ENCODE measurements at places on chromosomes 16 and 17. TPM values are rescaled to one million over a fixed set of nuclear protein-coding genes. Genes with fewer than 3 reads are reported as not detected.

The HBA1 gene
- 109 TPM for total RNA-seq

The SBK1 gene
- total RNA-seq: 0.58 TPM

The ASGR1 gene
- total RNA-seq: not detected

The ZNF778 gene
- 11.4 TPM for total RNA-seq

The UNC45B gene
- total RNA-seq: not detected

The FBXO39 gene
- 0.22 TPM for total RNA-seq

DNA sequence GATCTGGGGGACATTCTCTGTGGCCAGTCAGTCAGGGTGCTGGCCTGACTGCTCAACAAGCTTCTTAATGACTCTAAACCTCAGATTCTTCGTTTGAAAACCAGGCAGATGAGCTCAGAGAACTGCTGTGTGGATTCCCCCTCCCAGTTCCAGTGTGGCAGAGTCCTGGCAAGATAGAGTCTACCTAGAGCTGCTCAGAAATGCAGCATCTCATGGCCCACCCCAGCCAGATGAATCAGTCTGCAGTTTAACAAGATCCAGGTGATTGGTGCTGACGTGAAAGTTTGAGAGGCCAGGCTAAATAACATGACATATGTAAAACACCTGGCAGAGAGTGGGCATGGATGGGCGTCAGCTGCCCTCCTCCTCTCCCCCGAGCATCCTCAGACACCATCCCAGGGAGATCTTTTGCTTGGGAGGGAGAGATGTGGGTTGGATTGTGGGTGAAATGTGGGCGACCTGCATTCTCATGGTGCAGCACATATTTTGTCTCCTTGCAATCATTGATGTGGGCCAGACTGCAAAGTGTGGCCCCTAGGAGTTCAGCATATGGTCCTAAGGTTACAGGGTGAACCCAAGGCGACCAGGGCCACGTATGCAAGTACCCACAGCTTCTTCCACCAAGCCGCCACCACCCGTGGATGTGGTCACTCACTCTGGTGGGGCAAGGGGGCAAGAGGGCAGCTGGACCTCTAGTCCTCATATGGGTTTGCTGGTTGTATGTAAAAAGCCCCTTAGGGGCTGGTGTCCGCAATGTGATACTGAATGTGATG lies 19.5 kb downstream of the SOCS3 start:
- H3K27me3 ChIP-seq: no peaks in the 10 kb centered on the region
- H3K4me3 ChIP-seq: peak overlapping the region; percentile 68
- peak overlapping the region; percentile 76 for H3K27ac ChIP-seq
- no peaks in the 10 kb centered on the region for H3K36me3 ChIP-seq
- DNase-seq: no peak

GRCh38 chr17:76740329-76741118 lies 2.6 kb downstream of the MFSD11 start:
- no peak for DNase-seq
- H3K27me3 ChIP-seq: no peaks in the 10 kb centered on the region
- H3K4me3 ChIP-seq: no peak overlapping the region
- H3K4me1 ChIP-seq: peaks cover 18% of the 10 kb centered on the region

- H3K36me3 ChIP-seq: no peaks in the 10 kb centered on the region
- DNase-seq: no peak
- H3K4me1 ChIP-seq: no peaks in the 10 kb centered on the region
- H3K27me3 ChIP-seq: peaks cover 2% of the 10 kb centered on the region
- no peak overlapping the region for H3K27ac ChIP-seq
These were observed 128.4 kb upstream of the MPHOSPH6 start for GRCh38 chr16:82298472-82298871.

- no peaks in the 10 kb centered on the region for H3K27me3 ChIP-seq
- peaks cover 42% of the 10 kb centered on the region for H3K36me3 ChIP-seq
- no peak overlapping the region for H3K4me3 ChIP-seq
- no peak for DNase-seq
- no peak overlapping the region for H3K27ac ChIP-seq
- peaks cover 48% of the 10 kb centered on the region for H3K4me1 ChIP-seq
These were observed 84.5 kb downstream of the WNT3 start for GRCh38 chr17:46733837-46734475.

GRCh38 chr17:60534010-60534555 lies 8.0 kb upstream of the APPBP2 start:
- H3K4me3 ChIP-seq: no peak overlapping the region
- no peak overlapping the region for H3K27ac ChIP-seq
- H3K4me1 ChIP-seq: no peaks in the 10 kb centered on the region
- H3K27me3 ChIP-seq: no peaks in the 10 kb centered on the region
- no peaks in the 10 kb centered on the region for H3K36me3 ChIP-seq
- DNase-seq: no peak

GRCh38 chr16:2090777-2091546 lies 43.2 kb downstream of the TSC2 start:
- H3K27me3 ChIP-seq: no peaks in the 10 kb centered on the region
- no peak overlapping the region for H3K27ac ChIP-seq
- peaks cover 53% of the 10 kb centered on the region for H3K36me3 ChIP-seq

DNA sequence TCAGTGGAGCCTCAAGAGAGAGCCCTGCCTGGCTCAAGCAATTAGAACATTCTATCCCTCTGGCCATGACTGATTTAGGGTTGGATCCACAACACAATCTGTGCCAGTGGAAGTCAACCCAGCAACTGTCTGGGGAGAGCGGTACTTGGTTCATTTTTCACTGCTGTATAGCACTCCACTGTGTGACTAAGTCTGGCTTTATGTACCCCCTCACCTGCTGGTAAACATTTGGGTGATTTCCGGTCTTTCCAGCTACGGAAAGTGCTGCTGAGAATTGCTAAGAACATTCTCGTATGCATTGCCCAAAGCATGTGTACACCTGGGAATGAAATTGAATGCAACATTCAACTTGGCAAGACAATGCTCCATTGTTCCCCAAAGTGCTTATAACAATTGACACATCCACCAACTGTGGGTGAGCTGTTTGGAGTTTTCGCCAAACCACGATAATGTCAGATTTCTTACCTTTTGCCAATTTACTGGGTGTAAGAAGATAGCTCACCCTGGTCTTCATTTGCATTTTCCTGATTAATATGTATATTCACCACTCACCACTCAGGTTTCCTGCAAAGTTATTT lies 63.5 kb upstream of the MED9 start:
- H3K27me3 ChIP-seq: peaks cover 16% of the 10 kb centered on the region
- H3K4me3 ChIP-seq: no peak overlapping the region
- no peaks in the 10 kb centered on the region for H3K36me3 ChIP-seq
- no peak for DNase-seq
- no peak overlapping the region for H3K27ac ChIP-seq
- H3K4me1 ChIP-seq: peaks cover 10% of the 10 kb centered on the region

- H3K36me3 ChIP-seq: peaks cover 10% of the 10 kb centered on the region
- no peak overlapping the region for H3K27ac ChIP-seq
- DNase-seq: no peak
- H3K4me1 ChIP-seq: peaks cover 6% of the 10 kb centered on the region
- H3K27me3 ChIP-seq: no peaks in the 10 kb centered on the region
- no peak overlapping the region for H3K4me3 ChIP-seq
These were observed 57.5 kb downstream of the CCDC182 start for GRCh38 chr17:57687642-57688041.

DNA sequence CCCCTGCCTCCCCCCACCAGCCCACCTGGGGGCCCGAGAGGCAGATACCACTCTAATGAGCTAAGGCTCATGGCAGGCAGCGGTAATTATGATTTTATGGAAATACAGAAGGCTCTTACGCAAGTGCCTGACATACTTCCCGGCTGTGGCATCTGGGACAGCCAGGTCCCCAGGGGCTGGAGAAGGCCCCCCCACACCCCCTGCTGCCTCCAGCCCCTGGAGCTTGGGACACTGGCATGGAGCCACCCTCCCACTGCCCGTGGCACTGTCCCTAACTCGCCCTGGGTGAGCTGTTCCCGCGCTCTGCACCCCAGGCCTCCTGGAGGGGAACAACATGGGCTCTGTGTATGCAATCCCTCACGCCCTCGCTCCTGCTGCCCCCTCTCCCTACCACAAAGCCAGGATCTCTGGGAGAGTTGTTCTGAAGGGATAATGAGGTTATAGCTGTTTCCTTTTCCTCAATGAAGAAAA lies 5.4 kb upstream of the STAC2 start:
- no peak overlapping the region for H3K27ac ChIP-seq
- H3K4me3 ChIP-seq: no peak overlapping the region
- peaks cover 36% of the 10 kb centered on the region for H3K27me3 ChIP-seq
- H3K36me3 ChIP-seq: no peaks in the 10 kb centered on the region
- no peak for DNase-seq
- peaks cover 11% of the 10 kb centered on the region for H3K4me1 ChIP-seq

DNA sequence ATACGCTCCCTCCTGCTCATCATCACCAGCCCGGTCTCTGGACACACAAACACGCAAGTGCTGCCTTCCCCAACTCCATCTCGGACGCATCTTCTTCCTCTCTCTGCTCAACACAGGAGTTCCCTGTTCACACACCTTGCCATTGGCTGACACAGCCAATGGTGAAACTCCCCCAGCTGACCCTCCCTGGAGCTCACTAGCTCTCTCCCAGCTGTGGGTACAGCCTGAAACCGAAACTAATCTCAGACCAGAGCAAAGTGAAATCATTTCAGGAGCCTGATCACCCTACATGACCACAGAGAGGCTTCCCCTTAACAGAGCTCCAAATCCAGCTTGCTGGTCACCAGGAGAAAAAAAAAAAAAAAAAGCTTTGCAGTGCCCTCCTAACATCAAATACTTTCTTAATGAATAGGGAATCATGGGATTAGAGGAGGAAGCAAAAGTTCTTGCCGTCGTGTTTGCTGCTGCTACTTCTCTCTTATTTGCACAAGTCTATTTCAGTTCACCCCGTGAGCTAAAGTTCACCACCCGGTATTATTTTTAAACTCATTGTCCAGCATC lies 8.3 kb downstream of the CUEDC1 start:
- H3K27me3 ChIP-seq: peaks cover 39% of the 10 kb centered on the region
- peak overlapping the region; percentile 76 for H3K4me3 ChIP-seq
- no peaks in the 10 kb centered on the region for H3K36me3 ChIP-seq
- peaks cover 52% of the 10 kb centered on the region for H3K4me1 ChIP-seq
- peak; percentile 22 for DNase-seq

DNA sequence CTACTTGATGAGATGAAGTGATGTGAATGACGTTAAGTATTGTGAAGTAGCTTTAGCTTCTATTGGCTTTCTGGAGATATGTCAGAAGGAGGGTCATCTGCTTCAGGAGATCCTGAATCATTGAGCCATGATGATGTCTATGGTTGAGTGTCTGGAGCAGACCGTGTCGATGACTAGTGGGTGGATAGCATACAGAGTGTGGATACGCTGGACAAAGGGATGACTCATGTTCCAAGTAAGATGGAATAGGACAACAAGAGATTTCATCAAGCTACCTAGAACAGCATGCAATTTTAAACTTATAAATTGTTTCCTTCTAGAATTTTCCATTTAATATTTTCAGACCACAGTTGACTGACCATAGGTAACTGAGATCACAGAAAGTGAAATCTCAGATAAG lies 116.1 kb upstream of the RBBP6 start:
- H3K27me3 ChIP-seq: peaks cover 6% of the 10 kb centered on the region
- H3K27ac ChIP-seq: no peak overlapping the region
- no peak overlapping the region for H3K4me3 ChIP-seq

- no peaks in the 10 kb centered on the region for H3K36me3 ChIP-seq
- no peaks in the 10 kb centered on the region for H3K4me1 ChIP-seq
- DNase-seq: no peak
- H3K27me3 ChIP-seq: peaks cover 2% of the 10 kb centered on the region
- H3K27ac ChIP-seq: no peak overlapping the region
- no peak overlapping the region for H3K4me3 ChIP-seq
These were observed 97.9 kb downstream of the ADCY9 start for GRCh38 chr16:4018391-4018790.

DNA sequence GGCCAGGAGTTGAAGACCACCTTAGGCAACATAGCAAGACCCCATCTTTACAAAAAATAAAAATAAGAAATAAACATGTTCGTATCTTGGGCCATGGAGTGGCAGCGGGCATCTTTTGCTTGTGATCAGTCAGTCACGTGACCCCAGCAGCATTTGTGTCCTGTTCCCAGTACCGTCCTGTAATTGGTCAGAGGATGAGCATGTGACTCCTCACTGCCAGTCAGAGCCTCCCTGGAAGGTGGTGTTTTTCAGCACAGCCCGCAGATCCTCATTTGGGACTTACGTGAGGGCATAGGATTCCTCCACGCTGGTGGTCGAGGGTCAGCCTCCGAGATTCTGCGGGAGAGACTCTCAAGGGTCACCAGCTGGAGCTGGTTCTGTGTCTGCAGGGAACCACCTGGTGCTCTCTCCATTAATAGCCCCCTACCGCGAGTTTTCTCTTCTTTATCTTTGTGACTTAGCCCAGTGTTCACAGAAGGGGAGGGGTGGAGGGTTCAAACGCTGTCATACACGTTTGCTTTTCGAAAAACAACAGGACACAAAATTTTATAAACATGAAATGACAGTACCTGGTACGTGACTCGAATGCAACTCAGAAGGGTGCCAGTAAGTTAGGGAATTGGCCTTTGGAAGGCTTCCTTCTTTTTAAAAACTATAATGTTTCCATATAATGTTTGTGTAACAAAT lies 17.2 kb downstream of the MRC2 start:
- no peak overlapping the region for H3K4me3 ChIP-seq
- H3K4me1 ChIP-seq: no peaks in the 10 kb centered on the region
- peaks cover 2% of the 10 kb centered on the region for H3K27me3 ChIP-seq
- H3K27ac ChIP-seq: no peak overlapping the region
- no peak for DNase-seq

DNA sequence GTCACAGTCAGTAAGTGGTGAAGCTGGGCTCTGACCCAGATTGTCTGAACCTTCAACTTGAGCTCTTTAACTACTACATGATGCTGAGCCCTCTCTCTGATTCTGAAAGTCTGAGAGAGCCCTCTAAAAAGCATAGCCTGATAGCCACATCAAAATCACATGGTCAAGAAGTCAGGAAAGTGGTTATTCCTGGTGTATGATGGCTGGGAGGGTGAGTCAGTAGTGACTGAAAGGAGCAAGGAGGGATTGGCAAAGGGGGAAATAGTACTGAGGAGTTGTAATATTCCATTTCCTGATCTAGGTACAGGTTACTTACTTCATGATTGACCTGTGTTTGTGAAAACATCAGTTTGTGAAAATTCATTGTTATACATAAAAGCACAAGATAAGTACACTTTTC lies 89.1 kb downstream of the SSH2 start:
- no peak overlapping the region for H3K4me3 ChIP-seq
- peaks cover 9% of the 10 kb centered on the region for H3K36me3 ChIP-seq
- no peak overlapping the region for H3K27ac ChIP-seq
- no peak for DNase-seq

DNA sequence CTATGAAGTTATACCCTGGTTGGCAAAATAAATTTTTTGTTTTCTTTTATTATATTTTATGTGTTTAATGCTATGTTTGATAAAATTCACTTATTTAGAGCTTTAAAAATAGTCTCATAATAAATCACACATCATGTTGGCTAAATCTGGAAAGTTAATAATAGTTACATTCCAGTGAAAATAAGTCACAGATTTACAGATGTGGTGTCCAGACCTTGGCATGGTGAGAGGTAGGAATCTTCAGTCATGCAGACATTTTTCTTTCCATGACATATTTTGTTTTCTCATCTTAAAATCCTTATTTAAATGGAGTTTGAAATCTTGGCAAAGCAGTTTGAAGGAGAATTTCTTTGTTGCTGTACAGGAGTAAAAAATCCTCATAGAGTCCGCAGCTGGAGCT lies 48.1 kb upstream of the GOSR1 start:
- H3K4me3 ChIP-seq: no peak overlapping the region
- H3K27ac ChIP-seq: no peak overlapping the region
- DNase-seq: no peak

Measured in activated B cell treated with CpG ODN at 0.5 μM for 24 hours (primary cell).